ENCODE measurements at places on chromosomes 4 and X.
A peak's percentile ranks its signal among the peaks of the same experiment; 100 is the strongest.

DNA sequence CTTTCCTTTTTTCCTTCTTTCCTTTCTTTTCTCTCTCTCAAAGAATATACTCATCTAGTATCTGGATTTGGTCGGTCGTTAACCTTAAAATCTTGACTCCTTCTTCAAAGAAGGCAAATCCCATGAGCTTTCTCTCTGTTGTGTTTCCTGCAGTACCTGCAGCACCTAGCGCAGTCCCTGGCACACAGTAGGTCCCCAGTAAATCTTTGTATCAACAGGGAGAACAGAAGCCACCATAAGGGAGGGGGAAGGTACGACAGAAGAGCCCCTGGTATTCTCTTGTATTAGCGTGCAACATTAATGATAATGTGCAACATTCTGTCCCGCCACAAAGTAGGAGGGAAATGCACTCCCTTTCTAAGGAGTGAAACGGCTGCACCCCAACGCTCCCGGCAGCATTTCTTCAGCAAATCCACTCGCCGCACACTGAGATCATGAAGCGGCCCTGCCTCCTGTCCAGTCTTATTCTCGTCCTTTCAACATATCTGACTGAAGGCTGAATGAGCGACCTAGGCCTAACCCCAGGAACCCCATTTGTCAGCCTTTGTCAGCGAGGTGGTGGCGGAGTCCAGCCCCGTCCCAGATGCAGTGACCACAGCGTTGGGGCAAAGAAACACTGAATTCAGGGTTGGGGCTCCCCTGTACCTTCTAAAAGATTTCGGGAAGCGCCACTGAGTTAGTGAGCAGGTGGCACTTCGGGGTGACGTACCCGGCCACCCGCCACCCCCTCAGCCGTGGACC is 133.7 kb downstream of the AMELX start:
- no peak for DNase-seq

DNA sequence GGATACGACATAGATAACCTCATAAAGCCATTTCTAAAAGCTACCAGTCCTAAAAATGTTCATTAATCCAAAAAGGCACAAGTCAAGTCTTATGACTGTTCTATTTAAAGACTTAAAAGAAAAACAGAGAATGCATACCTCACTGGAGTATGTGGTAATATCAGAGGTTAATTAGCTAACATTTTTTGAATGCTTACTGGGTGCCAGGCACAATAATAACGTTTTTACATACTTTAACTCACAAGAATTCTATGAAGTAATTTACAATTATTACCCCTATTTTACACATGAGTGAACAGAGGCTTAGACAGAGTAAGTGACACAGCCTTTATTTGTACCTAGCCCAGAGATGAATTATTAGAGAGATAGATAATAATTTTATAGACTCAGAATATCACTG is 207.5 kb downstream of the PDGFC start:
- peak; percentile 61 for DNase-seq

- DNase-seq: peak; percentile 12
These were observed 85.5 kb downstream of the STARD8 start for GRCh38 chrX:68732906-68733493.

DNA sequence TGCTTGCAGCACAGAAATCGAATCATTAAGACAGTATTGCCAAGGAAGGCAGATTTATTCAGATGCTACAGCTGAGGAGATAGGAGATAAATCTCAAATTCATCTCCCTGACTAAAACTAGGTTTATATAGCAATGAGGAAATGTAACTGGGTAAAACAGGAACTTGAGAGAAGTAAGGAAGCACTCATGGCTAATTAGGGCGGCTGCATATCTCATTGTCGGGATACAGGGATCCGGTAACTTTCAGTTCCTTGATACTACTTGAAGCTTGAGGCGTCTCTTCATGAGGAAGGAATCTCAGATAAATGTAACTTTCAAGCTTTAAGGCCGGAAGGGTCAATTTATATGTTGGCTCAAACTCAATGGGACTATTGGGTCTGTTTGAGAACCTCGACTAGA is 129.2 kb upstream of the WDR1 start:
- no peak for DNase-seq

DNA sequence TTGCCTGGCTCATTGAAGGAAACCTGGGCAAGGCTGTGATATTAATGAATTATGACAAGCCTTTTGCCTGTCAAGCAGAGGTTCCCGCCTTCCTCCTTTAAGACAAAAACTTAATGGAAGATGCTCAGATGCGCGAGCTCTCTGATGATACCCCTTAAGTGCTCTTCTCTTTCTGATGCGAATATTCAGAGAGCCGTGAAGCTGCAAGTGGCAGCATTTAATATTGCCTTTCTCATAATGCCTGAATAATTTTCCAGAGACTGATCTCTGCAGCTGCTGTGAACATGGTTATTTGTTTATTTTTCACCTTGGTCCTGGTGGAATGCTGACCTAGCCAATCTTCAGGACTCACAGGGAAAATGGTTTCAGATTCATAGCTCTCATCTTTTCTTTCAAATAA is 251.8 kb downstream of the TENM3 start:
- DNase-seq: no peak

DNA sequence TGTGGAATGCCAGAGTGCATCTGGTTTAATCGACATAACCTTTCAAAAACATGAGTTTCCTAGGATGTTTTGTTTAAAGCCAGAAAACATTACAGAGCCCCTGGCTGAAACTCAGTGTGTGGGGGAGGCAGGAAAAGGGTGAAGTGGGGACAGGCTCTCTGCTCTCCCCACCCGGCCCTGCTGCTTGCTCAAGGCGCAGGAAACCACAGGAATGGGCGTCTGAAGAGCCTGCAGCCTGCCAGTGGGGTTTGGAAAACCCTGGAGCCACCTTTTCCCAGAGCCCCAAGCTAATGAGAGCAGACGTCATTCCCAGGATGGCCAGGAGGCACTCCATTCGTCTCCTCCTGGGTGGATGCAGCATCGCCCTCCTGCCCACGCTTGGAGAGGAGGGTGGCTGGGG is 240.6 kb downstream of the AFAP1 start:
- DNase-seq: peak; percentile 56

DNA sequence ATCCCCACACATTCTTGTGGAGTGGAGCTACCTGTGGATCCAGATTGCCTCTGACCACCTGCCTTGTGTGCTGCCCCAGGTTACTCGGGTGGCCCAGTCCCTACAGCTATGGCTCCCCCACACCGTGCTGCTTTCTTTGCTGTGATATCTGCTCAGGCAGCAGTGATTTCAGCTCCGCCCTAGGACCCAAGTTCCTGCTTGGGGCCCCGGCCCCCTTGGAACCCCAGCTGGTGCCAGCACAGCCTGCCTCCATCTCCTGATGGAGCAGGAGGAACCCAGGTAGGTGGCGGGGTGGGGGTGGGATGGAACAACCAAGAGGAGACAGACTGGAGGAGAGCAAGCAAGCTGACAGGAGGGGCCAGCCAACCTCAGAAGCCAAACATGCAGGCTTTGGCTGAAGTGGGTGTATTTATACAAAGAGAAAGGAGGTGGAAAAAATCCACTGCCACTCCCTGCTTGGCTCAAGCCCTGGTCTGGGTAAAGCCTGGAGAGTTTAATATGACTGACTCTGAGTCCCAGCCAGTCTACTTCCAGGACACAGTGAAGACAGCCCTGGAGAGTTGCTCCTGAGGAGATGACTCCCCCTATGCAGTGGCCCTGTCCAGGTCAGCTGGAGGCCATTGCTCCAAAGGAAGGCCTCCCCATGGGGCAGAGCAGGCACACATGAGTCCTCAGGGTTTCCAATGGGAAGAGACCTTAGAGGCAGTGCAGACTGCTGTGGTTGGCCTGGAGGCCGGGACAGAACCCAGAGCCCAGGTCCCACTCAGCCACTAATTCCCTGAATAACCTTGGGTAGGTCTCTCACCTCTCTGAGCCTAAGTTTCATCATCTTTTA is 197.1 kb upstream of the MAMLD1 start:
- no peak for DNase-seq

DNA sequence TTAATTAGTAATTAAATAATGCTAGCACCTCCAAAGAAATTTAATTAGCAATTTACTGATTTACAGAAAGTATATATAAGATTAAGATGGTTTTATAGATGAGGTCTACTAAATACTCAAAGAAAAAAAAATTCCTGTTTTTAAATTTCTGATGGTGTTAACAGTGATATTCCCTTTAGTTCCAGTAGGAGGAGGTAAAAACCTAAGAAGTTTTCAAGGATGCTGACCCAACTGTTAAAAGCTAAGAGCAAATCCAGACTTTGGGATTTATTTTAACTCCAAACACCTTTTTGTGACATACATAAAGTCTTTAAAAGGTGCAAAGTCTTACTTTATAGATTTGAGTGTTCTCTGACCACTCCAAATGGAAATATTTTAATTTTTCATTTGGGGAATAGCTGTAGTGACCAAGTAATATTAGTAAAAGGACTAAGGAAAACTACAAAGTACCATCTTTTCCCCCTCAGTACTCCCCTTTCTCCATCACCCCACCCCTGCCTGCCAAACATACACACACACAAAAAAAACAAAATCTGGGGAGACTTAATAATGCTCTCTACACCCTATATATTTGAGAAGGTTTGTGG is 34.2 kb upstream of the CSN1S1 start:
- peak; percentile 20 for DNase-seq

- DNase-seq: no peak
These were observed 183.4 kb downstream of the ANKRD50 start for GRCh38 chr4:124529131-124529530.

DNA sequence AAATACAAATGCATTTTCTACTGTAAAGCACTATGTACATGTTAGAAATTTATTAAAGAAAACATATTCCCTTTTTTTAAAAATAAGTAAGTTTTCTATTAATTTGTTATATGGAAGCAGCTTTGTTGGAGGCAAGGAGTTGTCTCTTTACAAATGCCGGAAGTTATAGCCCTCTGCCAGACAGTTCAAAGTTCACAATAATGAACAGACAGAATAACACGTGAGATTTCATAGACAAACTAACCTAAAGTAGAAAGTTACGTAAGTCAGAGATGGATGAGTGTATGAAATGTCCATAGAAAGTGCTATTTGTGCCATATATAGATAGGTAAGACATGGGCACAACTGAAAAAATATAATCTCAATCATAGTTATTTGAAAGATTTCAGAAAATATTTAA is 43.9 kb upstream of the NEIL3 start:
- no peak for DNase-seq

GRCh38 chr4:1253831-1254230 is 4.9 kb upstream of the CTBP1 start:
- DNase-seq: no peak

GRCh38 chr4:6198278-6198677 is 2.1 kb downstream of the JAKMIP1 start:
- no peak for DNase-seq

DNA sequence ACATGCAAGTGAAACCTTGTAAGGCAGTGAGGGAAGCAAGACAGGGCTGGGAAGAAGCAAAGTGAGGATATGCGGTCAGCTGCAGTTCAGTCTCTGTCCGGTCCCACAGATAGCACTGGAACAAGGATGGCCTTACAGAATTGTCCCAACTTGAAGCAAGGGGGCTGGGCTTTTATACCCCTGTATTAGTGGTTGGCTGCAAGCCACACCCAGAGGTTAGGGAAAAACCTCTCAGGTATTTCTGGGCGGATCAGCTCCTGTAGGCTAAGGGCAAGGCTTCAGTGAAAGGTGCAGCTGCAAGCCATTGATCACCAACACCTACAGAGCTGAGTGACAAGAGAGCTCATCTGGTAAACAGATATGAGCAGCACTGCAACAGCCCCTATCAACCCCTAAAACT is 89.0 kb downstream of the KDR start:
- DNase-seq: no peak

GRCh38 chr4:140134746-140135425 is 19.1 kb downstream of the MAML3 start:
- no peak for DNase-seq

DNA sequence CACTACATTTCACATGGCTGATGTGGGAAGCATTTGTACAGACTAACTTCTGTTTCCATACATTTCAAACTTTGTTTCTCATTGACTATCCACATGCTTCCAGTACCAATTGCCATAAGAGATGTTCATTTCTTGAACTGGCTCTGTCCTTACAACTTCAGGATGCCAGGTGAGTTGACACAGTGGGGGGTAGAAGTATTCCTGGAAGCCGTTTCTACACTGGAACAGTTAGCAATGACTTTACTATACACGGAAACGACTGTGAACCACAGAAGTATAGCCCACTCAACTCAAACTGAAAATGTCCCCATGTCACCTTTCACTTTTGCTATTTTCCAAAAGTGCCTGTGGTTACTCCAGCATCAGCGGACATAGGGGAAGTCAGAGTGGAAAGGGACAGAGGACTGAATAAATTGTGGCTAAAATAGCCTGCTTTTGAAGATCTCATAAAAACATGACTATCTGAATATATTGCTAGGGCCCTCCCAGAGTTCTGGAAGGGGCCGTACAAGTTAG is 38.0 kb upstream of the DSPP start:
- DNase-seq: no peak

- DNase-seq: peak; percentile 79
These were observed at the start of gene LIN54 for GRCh38 chr4:83010522-83011318. LIN54 (minus strand) TSS chr4:83010823; CDS start chr4:82984844, 25,979 bp downstream.

DNA sequence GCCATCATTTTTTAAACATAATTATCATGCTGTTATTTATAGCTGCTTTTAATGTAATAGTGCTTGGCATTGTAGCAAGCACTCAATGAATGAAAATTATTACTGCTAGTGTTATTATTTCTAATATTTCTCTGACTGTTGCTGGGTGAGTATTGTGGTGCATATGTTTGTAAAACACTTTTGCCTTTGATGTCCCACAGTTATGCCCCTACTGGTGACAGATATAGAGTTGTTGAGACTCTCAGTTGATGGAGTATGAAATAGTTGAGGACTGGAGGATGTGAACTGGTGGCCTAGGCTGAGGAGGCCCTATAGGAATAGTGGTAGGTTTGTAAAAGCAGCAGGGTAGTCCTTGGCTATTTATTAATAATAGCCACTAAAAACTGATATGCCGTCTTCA is 9.6 kb downstream of the INTS6L start:
- no peak for DNase-seq

DNA sequence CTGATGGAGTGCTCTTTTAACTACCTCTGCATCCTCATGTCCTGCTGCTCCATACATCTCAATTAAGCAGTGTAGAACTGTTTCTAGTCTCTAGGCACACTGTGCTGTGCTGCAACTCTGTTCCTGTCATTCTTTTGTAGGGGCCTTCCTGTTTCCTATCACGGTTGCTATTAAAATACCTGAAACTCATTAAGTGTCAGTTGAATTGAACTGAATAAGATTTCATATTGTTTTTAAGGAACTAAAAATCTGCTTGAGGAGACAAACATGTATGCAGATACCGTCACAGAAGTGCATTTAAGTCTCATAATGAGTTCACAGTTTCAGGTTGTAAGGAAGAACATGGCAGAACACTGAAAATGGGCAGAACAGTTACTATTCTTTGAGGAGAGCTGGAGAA is 170.1 kb downstream of the LARP7 start:
- DNase-seq: no peak

GRCh38 chr4:145719752-145720624 is 40.0 kb downstream of the C4orf51 start:
- DNase-seq: no peak

- DNase-seq: peak; percentile 33
These were observed 174.5 kb upstream of the MXRA5 start for GRCh38 chrX:3520982-3521381.

GRCh38 chr4:82758701-82759685 is 39.6 kb downstream of the SCD5 start:
- DNase-seq: no peak

- no peak for DNase-seq
These were observed 52.9 kb upstream of the TRPC5OS start for GRCh38 chrX:111823128-111823527.
